ENCODE measurements at places on chromosomes 13 and 19.

- no peak for DNase-seq
Observed at GRCh38 chr19:1396768-1397679, 4.3 kb downstream of the GAMT start.

DNA sequence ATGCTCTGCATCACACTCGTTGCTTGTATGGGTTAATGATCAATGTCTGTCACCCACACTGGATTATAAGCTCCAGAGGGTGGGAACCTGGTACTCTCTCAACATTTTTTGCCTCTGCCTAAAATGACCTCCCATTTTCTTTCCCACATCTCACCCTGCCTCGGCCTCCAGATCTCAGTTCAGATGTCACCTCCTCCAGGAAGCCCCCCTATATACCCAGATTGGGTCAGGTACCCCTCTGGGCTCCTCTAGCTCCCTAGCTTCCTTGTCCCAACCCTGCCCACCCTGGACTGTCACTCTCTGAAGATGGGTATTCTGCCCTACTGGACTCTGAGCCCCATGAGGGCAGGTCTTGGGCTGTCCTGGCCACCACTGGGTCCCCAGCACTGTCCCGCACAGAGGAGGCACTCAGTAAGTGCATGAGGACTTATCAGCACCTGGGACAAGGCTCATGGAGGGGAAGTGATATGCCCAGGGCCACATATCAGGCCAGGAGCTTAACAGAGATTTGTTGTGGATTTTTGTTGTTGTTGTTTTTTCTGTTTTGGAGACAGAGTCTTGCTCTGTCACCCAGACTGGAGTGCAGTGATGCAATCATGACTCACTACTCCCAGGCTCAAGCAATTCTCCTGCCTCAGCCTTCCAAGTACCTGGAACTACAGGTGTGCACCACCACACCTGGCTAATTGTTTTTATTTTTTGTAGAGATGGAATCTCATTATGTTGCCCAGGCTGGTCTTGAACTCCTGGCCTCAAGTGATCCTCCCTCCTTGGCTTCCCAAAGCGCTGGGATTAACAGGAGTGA is 23.8 kb downstream of the PRKD2 start:
- DNase-seq = no peak

DNA sequence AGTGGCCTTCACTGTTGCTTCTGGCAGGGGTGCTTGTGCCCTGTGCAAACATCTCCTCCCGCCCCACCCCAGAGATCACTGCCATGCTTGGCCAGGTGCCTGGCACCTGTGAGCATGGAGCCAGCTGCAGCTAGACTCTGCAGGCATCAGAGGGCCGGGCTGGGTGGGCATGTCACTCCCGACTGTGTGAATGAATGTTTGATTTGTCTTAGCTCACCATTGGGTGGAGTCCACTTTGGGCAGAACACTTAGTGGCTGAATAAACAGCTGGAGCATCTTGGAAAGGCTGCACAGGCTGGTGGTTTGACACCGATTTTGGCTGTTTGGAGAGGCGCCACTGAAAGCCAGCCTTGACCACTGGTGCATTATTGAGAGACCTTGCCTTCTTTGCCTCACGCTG is 267.3 kb downstream of the DLEU7 start:
- no peak for DNase-seq

GRCh38 chr13:46352805-46353204 is 34.2 kb downstream of the RUBCNL start:
- DNase-seq = peak; percentile 86

- peak; percentile 93 for DNase-seq
Observed at GRCh38 chr13:111046590-111047141, 68.4 kb upstream of the ARHGEF7 start.

DNA sequence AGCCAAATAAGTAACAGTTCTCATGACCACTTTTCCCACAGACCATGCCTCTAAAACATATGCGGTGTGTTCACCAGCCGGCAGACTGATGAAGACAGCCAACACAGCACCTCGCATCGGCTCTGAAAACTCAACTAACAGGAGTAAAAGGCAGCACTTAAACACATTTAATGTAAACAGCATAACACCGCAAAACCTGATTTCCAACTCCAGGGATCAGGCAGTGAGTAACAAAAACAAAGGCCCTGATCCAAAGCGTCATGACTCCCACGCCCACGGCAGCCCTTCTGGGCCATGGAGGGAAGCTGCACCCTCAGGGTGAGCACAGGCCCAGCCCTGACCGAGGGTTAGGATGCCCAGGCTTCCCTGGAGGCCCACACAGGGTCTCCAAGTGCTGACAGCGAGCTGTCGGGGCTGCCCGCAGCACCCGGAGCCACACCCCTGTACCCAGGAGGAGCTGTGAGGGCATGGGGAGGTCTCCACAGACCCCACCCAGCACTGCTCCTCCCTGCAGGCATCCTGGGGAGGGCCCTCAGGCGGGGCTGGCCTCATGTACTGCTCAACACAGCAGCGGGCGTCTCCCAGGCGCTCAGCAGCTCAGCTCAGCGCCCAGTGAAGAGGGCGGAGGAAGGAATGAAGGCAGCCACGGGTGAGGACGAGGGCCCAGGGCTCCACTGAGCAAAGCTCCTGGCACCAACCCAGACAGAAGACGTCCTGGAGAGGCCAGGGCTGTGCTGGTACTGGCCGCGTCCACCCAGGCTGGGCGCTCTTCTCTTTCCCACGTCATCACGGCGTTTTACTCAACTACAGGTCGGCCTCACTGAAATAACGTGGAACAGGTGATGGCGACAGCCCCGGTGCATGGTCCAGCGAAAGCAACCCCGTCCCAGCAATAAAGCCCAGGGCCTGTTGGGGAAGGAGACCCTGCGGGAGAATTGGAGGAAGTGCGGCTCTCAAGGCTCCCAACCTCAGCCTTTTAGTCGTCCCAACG is 53.7 kb downstream of the RASA3 start:
- DNase-seq = peak; percentile 38

DNA sequence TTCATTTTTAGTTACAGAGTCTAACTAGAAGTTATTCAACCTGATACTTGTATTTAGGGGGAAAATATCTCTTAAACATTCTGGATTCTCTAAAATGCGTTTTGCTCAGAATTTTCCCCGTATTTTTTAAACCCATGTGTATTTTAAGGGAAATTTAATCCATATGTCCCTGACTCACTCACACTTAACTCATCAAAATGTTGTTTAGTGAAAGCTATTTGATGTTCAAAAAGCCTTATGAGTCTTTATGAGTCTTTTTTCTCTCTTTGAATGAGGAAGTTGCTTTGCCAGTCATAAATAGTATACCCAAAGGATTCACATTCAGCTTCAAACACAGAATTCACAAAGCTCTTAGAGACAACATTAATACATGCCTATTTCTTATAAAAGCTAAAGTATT is 16.4 kb downstream of the MAB21L1 start:
- no peak for DNase-seq

DNA sequence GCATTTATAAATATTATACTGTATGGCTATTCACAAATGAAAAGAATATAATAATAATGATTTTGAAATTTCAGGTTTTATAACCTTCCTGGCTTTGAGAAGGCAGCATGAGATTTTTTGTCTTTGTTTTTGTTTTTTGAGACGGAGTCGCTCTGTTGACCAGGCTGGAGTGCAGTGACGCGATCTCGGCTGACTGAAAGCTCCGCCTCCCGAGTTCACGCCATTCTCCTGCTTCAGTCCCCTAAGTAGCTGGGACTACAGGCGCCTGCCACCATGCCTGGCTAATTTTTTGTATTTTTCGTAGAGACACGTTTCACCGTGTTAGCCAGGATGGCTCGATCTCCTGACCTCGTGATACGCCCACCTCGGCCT is 64.1 kb downstream of the ZNF429 start:
- peak; percentile 40 for DNase-seq

- DNase-seq = peak; percentile 23
Observed at GRCh38 chr19:32415669-32416068, 10.1 kb downstream of the DPY19L3 start.

- peak; percentile 73 for DNase-seq
Observed at GRCh38 chr19:46428239-46429135, at the start of gene PNMA8C. Gene PNMA8C (minus strand): TSS chr19:46428936. CDS start chr19:46428359, 577 bp downstream.

- no peak for DNase-seq
Observed at GRCh38 chr13:27374126-27374613, 50.2 kb upstream of the GTF3A start.

DNA sequence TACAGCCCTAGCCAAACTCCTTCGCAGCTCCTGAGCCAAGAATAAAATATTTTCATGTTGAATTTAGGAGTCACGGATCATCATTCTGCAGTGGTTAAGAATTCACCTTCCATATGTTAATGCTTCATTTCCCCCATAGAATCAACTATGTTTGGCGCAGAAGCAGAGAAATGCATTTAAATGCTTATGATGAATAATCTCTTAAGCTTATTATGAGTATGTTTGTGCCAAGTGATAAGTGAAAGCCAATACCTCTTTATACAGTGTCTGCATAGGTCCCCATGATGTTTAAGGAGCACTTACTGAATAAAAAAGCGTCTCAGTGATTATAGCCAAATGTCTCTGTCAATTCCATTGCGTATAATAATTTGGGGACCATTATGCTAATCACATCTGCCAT is 32.7 kb upstream of the POMP start:
- DNase-seq = no peak

DNA sequence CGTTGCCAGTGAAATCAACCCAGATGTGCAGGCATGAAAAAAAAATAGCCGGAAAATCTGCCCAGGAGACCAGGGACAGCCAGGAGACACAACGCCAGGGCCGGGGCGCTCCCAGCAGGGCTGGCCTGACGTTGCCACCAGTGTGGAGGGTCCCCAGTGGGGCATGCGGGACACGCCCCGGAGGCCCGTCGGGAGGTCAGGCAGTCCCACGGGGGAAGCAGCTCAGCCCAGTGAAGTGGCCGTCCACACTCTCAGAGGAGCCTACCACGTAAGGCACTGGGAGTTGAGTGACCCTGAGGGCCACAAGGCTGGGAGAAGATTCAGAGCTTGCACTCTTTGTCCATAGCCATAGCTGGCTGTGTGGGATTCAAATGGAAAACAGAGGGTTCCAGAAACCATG is 53.2 kb upstream of the GAS6 start:
- no peak for DNase-seq

- DNase-seq = no peak
Observed at GRCh38 chr13:110902370-110902769, 12.5 kb downstream of the ANKRD10 start.

- DNase-seq = no peak
Observed at GRCh38 chr13:63075126-63075525, 1659.5 kb upstream of the PCDH20 start.

- peak; percentile 57 for DNase-seq
Observed at GRCh38 chr19:3243819-3244700, 19.6 kb downstream of the CELF5 start.

DNA sequence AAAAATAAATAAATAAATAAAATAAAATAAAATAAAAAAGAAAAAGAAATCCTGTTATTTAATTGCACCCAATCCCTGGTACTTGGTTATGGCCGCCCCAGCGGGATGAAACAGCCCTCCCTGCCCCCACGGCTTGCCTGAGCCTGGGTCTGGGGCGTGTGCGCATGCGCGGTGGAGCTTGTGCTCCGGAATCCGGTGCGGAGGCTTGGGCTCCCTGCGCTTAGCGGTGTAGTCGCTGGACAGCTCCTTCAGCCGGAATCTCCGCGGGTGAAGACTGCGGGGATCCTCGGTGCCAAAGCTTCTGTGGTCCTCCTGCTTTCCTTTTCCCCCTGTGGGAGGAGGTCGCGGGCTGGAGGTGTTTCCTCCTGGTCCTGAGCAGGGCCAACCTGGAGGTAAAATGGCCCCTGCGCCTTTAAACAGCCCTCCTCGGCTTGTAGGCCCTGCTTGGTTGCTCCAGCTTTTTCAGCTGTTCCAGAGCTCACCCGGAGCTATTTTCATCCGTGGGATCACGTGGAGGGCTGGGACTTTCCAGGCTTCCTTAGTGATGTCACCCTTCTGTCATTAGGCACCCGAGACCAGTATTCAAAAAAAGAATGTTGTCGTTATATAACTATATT is at the start of gene PLA2G4C:
Gene PLA2G4C, minus strand, starts transcription at position 468 of the 617 bp plus-strand sequence. CDS start 4,288 bp downstream, outside the sequence.
- peak; percentile 99 for DNase-seq

GRCh38 chr19:36041831-36042230 is 9.2 kb upstream of the CLIP3 start:
- peak; percentile 41 for DNase-seq

DNA sequence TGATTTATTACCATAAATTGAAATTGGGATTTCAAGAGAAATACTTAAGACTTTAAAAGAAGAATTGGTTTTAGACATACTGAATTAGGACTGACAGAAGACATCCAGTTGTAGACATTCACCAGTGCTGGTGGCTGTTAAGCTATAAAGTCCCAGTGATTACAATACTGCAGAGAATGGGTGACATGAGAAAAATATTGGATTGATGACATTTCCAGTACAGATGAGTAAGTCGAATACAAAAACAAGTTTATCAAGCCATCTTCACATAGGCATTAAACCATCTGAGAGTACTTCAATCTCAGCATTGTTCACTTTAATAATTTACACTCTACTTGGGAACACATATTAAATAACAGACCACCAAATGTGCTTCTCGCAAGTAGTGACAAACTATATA is 66.8 kb downstream of the TBC1D4 start:
- no peak for DNase-seq

DNA sequence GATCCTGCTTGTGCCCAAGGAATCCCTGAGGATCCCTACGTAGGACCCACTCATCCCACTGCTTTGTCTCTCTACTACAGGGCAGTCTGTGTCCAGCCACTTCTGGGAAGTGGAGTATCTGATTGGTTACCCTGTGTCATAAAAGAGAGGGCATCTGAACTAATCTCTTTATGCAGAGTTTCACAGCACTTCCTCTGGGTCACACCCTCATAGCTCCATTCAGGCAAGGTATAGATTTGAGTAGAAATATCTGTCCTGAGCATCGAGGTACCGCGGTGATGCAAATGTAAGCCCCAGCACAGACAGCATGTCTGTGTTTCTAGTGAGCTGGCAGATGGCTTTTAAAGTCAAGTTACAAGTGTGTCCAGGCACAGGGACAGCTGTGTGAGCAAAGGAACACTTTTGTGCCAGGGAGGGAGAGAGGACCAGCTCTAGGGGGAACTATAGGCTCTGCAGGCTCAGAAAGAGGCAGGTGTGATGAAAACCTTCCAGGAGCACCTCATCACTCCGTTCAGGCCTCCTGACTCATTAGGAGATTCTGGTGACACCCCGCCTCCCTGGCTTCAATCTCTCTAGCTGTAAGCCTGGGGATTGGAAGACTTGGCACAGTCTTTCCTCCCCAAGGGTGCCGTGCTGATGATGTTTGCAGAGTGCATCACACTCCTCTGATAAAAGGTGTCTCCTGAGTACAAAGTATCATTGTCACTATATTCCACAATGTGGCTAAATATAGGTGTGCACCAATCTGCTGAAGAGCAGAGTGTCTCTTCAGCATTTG is 84.3 kb upstream of the UBL3 start:
- DNase-seq = no peak

- no peak for DNase-seq
Observed at GRCh38 chr19:39158646-39159260, 33.2 kb downstream of the PAK4 start.
